SHP77 treated with DMSO at 0.1 percent for 48 hours (cell line): ENCODE measurements at places on chromosomes 2 and 18.
A peak's percentile ranks its signal among the peaks of the same experiment; 100 is the strongest.

DNA sequence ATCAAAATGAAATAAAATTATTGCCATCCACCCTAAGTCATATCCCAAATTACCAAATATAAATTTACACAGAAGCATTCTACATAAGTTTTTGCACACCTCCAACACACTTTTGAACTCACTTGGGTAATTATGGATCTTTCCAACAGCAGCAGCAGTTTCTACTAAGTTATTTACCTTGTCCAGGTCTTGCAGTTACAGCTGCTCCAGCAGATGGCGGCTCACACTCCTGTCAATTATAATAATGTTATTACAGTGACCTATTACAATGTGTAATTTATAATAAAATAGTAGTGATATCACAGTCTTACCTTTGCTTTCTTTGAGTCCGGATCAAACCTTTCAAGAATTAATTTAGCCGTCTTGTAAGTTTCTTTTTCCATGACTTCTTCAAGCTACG is 37.9 kb downstream of the LNPK start:
- peak; percentile 11 for DNase-seq

- DNase-seq = peak; percentile 77
Observed at GRCh38 chr2:58521803-58522554, 280.9 kb upstream of the FANCL start.

DNA sequence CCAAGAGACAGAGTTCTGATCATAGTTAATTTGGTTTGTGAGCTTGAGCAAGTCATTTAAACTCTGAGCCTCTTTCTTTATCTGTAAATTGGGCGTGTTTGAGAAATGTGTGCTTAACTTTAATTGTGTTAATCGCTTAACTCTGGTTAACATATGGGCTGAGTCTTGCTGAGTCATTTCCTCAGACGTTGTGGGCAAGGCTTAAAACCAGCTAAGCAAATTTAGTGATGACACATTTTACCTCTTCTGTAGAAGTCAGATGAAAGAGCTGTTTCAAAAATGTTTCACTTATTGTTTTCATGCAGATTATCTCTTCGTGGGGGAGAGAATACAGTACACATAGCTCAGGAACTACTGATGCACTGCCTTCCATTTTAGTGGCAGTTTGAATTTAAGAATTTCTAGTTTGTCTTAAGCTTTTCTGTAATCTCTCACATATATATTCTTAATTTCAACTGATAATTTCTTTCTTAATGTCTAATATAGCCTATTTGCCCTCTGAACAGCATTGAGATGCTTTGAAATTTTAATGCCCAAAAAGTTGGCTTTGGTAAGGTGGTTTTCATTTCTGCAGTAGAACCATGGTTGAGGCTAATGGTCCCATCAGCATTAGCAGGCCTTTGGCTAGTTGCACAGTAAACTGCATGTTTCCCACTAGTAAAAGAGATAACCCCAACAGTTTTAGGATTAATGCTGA is 34.9 kb downstream of the RAB10 start:
- DNase-seq = no peak

DNA sequence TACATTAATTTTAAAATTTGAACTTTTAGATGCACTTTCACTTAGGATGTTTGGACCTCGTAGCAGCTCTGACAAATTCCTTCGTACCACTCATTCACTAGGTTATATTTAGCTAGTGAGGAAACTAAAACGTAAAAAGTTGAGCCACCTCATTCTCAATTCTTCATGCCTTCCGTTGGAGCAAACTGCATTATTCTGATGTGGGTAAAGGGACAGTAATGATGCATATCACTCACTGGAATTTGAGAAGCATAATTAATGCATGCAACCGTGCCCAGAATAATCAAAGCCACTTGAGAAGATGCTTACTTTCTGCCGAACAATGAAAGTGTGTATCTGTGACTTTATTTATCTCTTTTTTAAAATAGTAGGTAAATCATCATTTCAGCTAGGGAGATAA is 2.2 kb downstream of the CNOT9 start:
- DNase-seq = no peak

GRCh38 chr2:224062481-224063297 is 23.6 kb upstream of the SERPINE2 start:
- DNase-seq = no peak
